Inflammatory macrophage treated with lipopolysaccharide for 4 hours (primary cell): ENCODE measurements at places on chromosomes 7 and 10.

DNA sequence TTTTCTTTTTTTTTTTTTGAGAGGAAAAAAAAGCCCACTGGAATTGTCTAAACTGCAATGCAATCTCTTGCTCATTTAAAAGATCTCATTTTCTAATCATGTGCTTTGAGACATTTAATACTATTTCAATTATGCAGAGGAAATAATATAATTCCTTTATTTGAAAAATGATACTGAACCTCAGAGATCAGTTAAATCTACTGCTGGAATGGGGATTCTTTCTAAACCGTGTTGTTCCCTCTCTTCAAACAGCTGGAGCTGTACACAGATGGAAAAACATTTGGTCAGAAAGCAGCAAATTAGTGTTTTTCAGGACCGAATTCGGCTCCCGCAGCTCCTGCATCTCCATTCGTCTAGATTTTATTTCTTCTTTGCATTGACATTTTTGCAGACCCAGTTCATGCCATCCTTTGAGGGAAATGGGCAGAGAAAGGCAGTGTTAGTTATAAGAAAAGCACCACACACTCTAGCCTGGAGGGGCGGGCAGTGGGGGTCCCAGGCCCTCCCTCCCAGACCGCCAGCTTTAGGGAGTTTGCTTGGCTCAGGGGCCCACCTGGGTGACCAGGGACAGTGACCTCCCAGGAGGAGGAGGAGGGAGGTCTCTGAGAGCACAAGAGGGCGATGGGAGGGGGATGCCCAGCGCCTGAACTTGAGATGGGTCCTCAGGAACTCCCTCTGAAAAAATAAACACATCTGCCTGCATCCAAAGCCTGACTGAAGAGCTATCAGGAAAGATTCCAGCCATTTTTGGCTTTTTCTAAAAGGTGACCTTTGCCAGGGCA is 32.4 kb downstream of the TRIM8 start:
- no peak for DNase-seq

GRCh38 chr10:35413985-35414861 is 77.9 kb downstream of the CCNY start:
- DNase-seq, result peak; percentile 84

DNA sequence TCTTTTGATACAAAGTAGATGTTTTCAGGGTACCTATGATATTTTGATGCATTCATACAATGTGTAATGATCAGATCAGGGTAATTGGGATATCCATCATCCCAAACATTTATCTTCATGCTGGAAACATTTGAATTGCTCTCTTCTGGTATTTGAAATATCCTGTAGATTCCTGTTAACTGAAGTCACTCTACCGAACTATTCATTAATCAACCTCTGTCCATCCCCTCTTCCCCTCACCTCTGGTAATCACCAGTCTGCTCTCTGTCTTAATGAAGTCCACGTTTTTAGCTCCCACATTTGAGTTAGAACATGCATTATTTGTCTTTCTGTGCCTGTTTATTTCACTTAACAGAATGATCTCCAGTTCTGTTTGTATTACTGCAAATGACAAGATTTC is 11.3 kb downstream of the MTG1 start:
- DNase-seq, result no peak

GRCh38 chr10:75738924-75739323 is 307.5 kb downstream of the LRMDA start:
- no peak for DNase-seq

- DNase-seq, result no peak
These were observed 32.8 kb upstream of the TMEM106B start for GRCh38 chr7:12178317-12178716.

DNA sequence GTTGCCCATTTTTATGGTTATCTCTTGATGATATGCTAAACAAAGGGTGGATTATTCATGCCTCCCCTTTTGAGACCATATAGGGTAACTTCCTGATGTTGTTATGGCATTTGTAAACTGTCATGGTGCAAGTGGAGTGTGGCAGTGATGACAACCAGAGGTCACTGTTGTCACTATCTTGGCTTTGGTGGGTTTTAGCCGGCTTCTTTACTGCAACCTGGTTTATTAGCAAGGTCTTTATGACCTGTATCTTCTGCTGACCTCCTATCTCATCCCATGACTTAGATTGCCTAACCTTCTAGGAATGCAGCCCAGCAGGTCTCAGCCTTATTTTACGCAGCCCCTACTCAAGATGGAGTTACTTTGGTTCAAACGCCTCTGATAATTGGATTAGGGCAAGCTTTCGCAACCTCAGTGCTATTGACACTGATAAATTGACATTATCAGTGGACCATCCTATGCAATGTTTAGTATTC is 36.9 kb downstream of the BAG3 start:
- peak; percentile 46 for DNase-seq

DNA sequence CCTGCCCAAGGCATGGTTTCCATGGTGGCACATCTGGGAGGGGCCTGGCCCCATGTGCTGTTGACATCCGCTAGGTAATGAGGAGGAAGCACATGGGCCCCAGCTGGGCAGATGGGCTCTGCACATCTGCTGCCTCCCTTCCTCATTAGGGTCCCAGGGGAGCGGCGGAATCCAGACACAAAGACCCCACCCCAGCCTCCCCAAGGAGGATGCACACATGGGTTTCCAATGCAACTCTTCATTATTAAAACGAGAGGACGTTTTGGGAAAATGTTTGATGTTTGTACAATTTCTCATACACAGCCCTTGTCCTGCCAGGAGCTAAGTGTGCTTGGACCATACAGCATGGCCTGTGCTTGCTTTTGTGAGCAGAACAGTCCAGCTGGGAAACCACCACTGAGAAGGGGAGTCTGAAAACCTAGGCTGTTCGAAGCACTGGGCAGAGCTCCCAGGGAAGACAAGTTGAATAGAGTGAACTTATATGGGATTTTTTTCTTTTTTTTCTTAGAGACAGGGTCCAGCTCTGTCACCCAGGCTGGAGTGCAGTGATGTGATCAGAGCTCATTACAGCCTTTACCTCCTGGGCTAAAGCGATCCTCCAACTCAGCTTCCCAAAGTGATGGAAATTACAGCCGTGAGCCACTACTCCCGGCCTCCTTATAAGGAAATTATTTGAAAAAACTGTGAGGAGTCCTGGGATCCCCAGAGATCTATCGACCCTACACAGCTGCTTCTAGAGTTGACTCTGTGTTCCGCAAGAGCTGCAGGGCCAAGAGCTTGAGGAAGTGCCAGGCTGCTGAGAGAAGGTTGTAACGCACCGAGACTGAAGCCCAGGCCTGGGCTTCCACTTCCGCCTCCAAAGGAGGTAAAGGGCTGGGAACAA is 23.4 kb downstream of the FAM107B start:
- DNase-seq, result peak; percentile 74

- no peak for DNase-seq
These were observed 93.7 kb downstream of the COBL start for GRCh38 chr7:51222916-51223315.

DNA sequence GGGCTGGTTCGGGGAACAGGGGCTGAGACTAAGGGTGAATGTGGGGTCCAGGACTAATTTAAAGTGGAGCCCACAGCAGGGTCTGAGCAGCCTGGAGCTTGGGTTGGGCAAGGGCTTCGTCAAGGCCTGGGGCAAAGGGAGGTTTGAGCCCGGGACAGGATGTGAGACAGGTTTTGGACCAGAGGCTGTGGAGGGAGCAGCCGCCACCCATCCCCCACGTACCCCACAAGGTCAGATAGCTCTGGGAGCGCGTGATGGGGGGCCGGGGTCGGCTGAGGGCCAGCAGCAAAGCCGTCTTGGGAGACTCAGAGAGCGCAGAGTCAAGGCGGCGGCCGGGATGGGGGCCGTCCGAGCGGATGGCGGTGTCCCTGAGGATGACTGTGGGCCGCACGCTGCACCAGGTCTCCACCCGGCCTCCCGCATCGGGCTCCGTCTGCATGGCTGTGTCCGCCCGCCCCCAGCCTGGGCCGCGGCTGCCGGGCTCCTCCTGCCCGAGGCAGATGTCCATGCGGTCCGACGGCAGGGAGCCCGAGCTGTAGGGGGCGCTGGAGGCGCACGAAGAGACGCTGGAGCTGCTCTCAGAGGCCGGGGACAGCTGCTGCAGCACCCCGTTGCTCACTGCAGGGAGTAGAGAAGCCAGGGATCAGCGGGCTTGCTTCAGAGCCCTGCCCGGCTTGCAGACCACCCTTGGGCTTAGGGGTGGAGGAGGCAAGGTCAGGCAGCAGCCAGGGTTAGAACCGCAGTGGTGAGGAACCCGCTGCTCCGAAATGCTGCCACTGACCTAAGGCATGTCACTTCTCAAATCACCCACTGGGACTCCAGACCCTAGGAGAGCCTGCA is 12.1 kb downstream of the PDZD7 start:
- DNase-seq, result peak; percentile 82

- DNase-seq, result peak; percentile 27
These were observed 15.2 kb downstream of the ANLN start for GRCh38 chr7:36404639-36405408.

GRCh38 chr7:108459922-108460551 is 3.8 kb upstream of the NRCAM start:
- peak; percentile 13 for DNase-seq

DNA sequence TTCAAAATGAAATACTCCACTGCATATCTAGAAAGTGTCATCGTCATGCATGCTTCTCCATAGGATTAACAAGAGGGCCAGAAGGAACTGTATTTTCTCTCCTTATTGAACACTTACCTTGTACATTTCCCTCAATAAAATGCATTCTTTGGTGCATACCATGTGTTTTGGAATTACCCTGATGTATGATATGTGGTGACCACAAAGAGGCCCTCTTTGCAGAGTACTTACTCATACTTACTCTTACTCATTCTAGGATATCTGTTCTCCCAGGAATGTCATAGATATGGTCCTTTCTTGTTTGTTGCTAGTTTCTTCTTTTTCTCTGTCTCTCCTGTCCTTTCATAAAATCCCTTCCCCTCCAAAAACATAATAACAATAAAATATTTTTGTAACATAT is 1087.1 kb upstream of the POT1 start:
- DNase-seq, result no peak

GRCh38 chr10:13308096-13308495 is 8.2 kb upstream of the PHYH start:
- DNase-seq, result no peak

GRCh38 chr10:104732222-104732621 is 91.1 kb downstream of the SORCS3 start:
- DNase-seq, result no peak

- DNase-seq, result no peak
These were observed 128.3 kb downstream of the TCF7L2 start for GRCh38 chr10:113078282-113078907.

GRCh38 chr10:80144067-80144695 is 11.7 kb downstream of the PLAC9 start:
- no peak for DNase-seq

DNA sequence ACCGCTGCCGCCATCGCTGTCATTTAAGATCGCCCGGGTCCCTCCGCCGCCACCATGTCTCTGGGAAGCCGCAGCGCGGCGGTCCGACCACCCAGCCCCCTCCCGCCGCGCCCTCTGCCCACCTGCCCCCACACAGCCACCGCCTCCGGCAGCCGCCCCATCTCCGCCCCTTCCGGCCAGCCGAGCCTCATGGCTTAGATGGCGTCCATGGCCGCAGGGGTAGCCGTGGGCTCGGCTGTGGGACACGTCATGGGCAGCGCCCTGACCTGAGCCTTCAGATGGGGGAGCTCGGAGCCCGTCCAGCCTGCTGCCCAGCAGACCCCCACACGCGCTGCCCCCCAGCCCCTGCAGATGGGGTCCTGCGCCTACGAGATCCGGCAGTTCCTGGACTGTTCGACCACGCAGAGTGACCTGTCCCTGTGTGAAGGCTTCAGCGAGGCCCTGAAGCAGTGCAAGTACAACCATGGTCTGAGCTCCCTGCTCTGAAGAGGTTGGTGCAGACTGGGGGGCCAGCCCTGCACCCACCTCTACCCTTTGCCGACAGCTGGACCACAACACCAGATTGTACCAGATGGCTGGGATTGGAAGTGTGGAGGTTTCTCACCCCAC is 38.0 kb upstream of the TARP start:
- DNase-seq, result peak; percentile 40

DNA sequence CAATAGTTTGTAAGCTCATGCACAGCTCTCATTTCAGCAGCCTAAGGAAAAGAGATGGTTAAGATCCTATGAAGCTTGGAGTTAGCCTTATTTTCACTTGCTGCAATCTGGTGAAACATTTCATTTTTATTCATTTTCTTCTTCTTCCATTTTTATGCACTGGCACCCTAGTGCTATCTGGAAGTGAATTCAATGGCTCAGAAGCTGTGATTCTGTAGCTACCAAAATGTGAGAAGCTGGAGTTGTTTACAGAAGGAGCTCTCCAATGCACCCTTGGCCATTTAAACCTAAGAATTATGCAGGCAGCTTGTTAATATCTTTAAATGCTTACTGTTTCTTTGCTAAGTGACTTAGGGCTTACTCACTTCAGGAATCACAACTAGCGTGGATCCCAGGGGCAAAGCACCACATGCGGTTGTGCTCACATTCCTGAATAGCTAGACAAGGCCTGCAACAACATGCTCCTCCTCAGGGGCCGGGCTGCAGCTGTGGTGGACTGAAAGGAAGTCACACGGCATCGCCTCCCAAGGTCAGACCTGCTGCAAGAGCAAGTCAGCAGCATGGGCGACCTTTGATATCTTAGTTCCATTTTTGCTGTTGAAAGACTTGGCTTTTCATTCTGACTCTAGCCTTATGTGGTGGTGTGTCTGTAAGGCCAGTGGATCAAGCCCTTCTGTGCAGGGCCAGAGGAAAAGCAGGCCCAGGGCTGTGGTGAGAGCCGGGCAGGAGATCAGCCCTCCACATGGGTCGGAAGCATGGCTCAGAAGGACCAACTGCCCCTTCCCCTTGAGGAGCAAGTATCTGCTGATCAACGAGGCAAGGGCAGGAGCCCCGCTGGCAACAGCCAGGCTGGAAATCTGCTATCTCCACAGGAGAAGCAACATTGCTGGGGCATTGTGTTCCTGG is 91.9 kb upstream of the MBL2 start:
- no peak for DNase-seq

- DNase-seq, result no peak
These were observed 240.4 kb upstream of the CELF2 start for GRCh38 chr10:10777279-10777678.

- DNase-seq, result peak; percentile 56
These were observed 3.2 kb upstream of the MRPS24 start for GRCh38 chr7:43872406-43873110.

- no peak for DNase-seq
These were observed 13.2 kb upstream of the UNCX start for GRCh38 chr7:1219498-1219897.

GRCh38 chr7:156661637-156662036 is 21.1 kb downstream of the RNF32 start:
- DNase-seq, result no peak

- DNase-seq, result peak; percentile 53
These were observed 11.2 kb downstream of the SMURF1 start for GRCh38 chr7:99132595-99133321.

GRCh38 chr10:17831896-17832295 is 22.7 kb downstream of the MRC1 start:
- no peak for DNase-seq

GRCh38 chr10:36221101-36221500 is 579.0 kb upstream of the FZD8 start:
- DNase-seq, result no peak
